ENCODE measurements at places on chromosomes 2 and 18.

DNA sequence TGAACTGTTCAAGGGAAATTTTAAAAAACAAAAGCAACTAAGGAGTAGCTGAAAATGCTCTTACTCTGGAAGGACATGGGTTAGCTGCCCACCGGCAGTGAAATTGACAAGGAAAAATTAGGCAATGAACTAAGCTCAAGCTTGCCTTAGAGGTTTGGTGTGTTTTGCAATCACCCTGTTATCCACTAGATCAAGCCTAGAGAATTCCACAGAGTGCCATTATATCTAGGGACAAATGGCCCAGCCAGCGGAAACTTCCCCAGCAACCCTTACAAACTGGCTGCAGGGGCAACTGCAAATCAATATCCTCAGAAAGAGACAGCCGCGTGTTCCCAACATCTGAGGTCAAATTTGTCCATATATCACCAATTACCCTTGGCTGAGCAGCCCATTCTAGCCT, 258.2 kb downstream of the SP3 start:
- no peak for DNase-seq

GRCh38 chr2:164439235-164439634, 182.0 kb downstream of the GRB14 start:
- no peak for DNase-seq

- DNase-seq: no peak
These were observed 317.9 kb upstream of the VRK2 start for GRCh38 chr2:57728691-57729090.

DNA sequence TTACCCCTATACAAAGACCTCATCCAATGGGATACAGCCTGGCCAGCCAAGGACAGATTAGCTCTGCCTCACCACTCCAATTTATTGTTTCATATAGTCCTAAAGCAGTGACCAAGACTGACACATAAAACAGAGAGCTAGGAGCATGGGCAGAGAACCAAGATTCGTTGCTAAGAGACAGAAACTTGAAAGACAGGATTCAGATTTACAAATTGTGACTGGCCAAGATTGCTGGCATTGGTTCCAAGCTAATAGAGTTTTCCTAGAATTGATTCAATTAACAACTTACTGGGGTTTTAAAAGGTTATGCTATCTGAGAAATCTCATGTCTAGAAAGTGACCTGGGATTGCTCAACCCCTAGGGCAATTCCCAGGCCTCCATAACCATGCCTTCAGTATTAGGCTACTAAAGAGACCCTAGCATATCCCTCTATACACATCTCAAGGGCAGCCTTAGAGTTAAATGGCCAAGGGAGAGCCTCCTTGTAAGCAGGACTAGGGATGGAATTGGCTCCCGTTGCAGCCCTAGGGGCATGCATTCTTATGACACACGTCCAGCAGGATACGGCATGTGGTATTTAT, 75.6 kb downstream of the ICOS start:
- peak; percentile 8 for DNase-seq

GRCh38 chr2:170680172-170680941, 34.8 kb upstream of the SP5 start:
- DNase-seq: no peak

DNA sequence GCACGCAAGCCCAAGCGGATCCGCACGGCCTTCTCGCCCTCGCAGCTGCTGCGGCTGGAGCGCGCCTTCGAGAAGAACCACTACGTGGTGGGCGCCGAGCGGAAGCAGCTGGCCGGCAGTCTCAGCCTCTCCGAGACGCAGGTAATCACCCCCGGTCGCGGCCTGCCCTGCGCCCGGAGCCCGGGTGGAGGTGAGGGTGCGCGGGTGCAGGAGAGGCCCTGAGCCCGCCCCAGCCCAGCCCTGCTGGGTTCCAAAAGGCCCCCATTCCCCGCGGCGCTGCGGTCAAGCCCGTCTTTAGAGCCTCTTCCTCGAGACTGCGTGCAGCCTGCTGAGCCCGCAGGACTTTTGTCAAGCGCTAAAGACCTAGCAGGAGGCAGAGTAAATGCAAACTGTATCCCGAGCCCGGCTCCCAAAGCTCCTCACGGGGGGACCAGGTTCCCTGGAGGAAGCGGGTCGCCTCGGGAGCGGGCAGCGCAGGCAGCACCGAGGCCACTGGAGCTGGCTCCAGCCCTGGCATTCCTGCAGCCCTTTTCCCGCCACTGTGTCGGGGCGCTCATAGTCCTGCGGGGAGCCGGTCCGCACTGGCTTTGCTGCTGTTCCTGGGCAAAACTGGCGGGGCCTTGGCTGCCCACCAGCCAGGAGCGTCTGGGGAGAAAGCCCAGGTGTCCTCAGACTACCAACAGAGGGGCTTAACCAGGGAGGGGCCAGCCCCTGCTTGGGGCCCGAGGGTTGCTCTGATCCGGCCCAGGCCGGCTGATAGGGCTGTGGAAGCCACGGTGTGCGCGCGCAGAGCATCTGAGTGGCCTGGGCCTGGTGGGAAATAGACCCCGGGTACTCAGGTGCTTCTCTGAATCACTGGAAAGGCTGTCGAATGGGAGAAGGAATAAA, 7.3 kb downstream of the EMX1 start:
- DNase-seq: no peak

Data from midbrain (tissue), 1 donor.